ENCODE measurements at places on chromosomes 6 and 20.
A peak's percentile ranks its signal among the peaks of the same experiment; 100 is the strongest.

DNA sequence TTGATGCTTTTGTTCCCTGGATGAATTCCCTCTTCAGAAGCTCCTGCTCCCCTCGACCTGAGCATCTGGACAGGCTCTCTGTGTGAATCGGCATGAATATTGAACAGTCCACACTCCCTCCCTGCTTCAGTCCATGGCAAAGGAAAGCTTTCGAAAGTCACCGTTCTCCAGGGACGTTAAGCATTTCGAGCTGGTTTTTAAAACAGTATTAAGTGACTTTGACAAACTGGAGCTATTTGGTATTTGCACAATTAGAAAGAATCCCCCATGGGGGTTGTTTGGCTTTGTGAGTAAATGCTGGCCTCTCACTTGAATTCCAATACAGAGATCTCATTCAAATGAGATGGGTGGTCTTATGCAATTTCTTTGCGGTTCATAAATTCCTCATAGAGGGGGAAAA, 85.3 kb upstream of the TIAM2 start:
- no peak for DNase-seq

DNA sequence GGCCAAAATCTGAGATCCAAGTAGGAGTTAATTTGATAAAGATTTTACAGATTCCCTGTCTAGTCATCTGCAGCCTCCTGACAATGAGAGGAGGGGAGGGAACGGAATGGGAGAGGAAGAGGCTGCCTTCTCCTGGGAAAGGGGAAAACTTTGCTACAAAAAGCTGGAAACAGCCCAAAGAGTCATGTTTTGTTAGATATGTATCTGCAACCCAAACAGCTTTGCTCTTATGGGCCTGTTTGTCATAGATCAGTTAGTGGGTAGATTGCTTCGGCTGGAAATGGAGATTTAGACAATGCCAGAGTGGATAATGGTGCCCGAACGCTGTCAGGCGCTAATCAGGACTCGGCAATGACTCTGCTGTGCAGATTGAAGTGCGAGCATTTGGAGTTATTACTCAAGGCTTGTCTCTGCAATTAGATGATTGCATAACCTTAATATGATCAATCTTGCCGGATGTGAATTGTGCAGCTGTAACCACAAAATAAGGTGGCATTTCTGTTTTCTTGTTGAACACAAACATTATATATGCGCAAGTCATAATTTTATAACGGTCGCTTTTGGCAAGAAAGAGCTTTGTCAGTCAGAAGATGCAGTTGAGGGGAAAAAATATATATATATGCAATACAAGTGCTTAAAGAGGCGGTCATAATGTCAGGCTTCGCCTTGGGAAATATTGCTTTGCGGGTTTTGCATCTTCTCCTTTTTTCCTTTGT, 92.4 kb upstream of the MAFB start:
- no peak for DNase-seq

GRCh38 chr6:107612762-107613415, 123.0 kb downstream of the SOBP start:
- DNase-seq = no peak

- no peak for DNase-seq
These were observed 28.2 kb upstream of the TCFL5 start for GRCh38 chr20:62889871-62890270.

DNA sequence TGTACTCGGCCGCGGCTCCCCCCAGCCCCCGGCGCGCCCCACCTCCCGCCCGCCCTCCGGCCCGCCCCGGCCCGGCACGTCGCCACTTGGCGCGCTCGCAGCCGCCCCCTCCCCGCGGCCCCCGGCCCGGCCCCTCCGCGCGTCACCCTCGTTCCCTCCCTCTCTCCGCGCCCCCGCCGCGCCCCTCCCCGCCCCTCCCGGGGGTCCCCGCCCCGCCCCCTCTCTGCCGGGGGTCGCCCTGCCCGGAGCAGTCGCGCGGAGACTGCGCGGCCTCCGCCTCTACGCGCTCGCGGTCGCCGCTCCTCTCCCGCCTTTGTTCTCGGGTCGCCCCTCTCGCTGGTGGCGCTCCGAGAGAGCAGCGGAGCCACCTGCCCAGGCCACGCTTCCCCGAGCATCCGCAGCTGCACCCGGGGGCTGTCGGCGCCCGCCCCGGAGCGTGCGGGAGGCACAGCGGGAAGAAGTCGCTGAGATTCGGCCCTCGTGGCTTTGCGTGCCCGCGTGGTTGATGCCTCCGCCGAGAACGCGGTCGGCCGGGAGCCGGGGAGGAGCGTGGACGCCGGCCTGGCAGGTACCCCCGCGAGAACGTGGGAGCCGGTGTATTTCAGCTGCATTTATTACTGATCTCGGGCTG, at the start of gene PHF10:
Gene PHF10, minus strand, starts transcription at position 7 of the 631 bp plus-strand sequence. CDS start 569 bp downstream, outside the sequence.
- DNase-seq = peak; percentile 76

- no peak for DNase-seq
These were observed 295.3 kb downstream of the PRL start for GRCh38 chr6:22001396-22002027.

DNA sequence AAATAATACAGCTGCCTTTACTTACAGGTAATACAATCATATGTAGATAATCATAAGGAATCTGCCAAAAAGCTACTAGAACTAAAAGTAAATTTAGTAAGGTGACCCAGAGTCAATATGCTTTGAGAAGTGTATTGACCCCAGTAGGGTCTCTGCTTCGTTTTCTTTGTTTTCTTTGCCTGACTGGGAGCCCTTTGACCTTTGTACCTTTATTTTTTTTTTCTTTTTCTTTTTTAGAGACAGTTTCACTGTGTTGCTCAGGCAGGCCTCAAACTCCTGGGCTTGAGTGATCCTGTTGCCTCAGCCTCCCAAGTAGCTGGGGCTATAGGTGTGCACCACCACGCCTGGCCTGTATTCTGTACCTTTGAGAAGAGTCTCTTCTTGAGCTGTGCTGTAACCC, 17.9 kb downstream of the RAB5IF start:
- no peak for DNase-seq

GRCh38 chr20:46168438-46168837, 50.3 kb downstream of the CD40 start:
- DNase-seq = no peak

DNA sequence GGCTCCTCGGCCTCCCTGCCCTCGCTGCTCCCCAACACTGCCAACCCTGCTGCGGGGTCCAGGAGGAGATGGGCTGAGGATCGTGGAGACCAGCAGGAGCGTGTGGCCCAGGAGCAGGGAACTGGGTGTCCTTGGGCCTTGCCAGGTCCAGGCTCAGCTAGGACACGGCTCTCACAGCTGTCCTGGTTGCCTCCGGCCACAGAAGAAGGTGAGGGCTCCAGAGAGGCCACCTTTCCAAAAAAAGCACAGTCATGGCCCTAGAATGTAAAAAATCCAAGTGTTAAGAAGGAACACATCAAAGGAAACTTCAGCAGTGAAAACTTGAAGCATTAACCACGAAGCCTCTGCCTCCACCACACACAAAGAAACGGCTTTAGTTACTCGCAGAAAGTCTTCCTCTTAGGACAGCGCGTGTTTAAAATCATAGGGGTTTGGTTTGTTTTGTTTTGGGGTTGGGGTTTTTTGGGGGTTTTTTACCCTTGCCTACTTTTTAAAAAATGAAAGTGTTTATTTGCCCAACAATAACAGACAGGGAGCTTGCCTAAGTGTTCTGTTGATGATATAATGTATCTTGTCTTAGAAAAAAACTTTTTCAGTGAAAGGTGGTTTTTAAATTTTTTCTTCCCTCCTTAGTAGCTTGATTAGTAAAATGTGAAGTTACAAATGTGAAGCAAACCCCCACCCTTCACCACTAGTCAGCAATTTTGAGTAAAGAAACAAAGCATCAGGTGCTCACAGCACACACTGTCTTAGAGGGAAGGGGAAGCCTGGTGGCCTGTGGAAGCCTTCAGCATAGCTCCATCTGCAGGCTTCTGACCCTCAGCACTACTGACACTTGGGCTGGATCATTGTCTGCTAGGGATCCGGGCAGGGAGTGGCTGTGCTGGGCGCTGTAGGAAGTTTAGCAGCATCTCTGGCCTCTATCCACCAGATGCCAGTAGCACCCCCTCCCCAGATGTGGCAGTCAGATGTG, 60.0 kb downstream of the PTPN1 start:
- no peak for DNase-seq

- DNase-seq = no peak
These were observed 85.1 kb downstream of the LYRM2 start for GRCh38 chr6:89553431-89553830.

GRCh38 chr20:9036593-9036992, 32.3 kb upstream of the PLCB4 start:
- no peak for DNase-seq

DNA sequence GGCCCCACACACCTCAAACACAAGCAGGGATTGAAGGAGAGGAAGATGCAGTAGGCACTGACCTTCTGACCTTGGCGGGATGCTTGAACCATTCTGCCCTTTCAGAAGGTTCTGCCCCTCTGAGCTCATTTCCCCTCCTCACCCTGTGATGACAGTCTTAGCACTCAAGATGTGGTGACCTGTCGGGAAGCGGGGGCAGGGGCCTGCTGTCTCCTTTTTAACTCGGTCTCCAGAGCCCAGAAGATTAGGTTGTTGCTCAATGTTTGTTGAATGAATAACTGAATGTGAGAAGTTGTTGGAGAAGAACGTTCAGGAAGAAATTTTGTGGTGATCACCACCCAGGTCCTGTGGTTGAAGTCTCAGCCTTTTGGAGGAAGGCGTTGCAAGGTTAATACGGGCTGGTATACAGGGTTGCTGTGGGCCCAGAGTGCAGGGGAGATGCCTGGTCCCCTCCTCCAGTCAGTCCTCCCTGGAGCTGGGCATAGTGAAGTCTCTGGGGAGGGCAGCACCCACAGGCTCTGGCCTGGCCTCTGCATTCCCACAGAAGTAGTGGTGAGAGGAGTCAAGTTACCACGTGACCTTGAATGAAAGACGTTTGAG, 49.7 kb upstream of the FUCA2 start:
- no peak for DNase-seq

DNA sequence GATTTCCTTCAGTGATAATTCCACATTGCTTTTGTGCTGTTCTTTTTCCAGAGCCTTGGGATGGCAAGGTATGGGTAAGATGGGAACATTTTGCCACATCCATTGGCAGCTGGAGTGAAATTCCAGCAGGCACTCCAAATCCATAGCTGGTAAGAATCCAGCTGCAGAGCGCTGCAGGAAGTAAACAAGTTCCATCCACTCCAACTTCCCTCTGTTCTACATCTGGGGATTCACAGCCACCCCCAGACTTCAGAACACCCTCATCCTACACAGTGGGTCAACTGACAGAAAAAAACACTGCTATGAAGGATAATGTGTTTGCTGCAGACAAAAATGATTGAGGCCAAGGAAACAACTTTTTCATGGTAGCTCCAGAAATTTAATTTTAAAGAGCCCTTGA, 747.8 kb downstream of the MAFB start:
- no peak for DNase-seq

DNA sequence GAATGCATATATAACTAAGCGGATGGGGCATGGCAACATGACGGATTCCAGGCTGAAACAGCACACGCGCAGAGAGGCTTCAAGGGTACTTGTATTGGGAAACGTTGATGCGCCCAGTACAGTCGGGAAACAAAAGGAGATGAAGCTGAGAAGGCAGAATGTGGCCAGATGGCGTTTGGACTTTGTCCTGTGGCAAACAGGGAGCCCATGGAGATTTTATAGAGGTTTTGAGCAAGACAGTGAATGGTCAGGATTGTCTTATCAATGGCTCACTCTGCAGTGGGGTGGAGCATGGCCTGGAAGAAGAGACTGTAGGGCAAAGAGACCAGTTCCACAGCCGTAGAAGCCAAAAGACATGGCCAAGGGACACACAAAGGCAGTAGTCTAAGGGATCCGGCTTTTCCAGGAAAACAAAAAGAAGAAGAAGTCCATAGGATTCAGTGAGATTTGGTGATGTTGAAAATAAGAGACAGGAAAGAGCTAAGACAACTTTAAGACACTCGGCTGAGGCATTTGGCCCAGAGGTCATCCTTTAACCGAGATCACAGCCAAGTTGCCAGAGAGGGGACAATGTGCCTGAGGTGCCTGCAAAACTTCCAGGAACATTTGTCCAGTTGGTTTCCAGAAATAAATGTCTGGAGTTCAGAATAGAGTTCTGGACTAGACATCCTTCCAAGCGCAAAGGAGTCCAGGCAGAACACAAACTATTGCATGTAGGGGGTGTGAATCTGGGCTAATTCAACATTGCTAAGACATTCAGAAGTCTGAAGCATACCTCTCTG, 123.0 kb upstream of the RREB1 start:
- DNase-seq = no peak

DNA sequence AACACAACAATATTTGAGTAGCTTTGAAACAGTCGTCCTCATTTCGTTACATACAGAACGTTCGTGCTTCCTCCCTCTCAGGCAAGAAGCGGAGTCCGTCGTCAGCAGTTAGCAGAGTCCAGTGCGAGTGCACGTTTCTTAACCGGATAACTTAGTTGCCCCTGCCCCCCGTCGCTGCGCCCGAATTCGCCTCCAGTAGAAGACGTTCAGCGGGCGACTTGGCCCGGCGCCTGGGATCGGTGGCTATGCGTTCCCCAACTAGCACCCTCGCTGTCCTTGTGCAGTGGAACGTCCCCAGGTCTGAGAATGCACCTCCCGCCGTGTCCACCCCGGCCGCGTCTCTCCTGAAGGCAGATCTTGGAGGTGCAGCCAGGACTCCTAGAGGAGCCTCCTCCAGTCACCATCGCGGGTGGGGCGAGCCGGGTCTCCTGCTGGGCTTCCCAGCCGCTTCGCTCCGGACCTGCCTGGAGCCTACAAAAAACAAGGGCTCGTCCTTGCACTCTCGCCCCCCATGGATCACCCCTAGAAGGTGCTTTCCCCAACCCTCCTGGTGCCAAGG, 910 bp upstream of the PCSK2 start:
- no peak for DNase-seq

DNA sequence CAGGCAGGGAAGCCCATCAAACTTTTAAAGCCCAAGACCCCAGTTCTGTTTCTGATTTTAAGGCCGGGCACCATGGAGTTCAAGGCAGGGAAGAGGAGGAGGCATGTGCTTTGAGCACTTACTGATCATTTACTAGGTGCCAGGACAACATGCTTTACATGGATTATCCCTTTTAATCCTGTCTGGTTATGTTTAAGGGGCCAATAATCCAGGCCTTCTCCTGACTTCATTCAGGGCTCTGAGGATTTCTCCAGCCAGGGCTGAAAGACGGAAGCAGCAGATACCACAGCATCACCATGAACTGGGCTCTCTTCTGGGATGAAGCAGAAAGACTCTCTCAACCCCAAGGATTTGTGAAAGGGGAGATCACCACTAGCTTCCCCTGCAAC, 4.1 kb downstream of the CCND3 start:
- DNase-seq = no peak

Measured in nucleus accumbens (tissue), 56 donors.